ENCODE measurements at places on chromosomes 2 and 18. TPM values are rescaled to one million over a fixed set of nuclear protein-coding genes. Genes with fewer than 3 reads are reported as not detected.

DNA sequence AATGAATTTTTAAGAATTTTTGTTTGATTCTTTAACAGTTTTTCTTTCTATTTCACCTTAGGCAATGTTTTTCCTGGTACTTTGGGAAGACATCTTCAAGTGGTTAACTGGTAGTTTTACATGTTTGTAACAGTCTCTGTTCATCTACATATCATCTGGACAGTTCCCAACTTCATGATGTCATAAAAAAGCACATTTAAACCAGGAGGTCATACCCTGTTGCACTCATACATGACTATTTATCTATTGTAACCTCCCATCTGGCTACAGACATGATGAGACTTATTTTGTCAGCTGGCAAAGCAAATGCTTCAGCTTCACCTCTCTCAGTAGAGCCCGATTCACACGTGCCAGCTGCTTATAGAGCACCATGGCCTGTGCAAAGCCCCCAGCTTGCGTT is 99.8 kb upstream of the YPEL5 start:
- no peak overlapping the region for H3K4me3 ChIP-seq

DNA sequence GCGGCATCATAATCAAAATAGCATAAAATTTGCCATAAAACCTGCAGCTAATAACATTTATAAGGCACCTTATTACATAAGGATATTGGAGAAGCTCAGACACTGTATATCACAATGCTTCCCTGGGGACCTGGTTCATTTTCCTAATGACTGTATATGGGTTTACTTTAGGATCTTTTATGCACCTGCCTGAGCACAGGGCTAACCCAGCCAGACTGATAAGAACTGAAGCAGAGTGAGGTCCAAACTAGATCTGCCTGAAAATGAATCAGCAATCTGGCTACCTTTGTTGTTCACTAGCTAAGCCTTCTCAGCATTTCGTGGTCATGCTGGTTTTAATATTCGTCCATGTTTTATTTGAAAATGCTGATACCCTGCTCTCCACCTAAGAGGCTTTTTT is 1922.3 kb upstream of the CELF4 start:
- H3K27ac ChIP-seq = no peak overlapping the region
- H3K36me3 ChIP-seq = no peaks in the 10 kb centered on the region
- H3K4me3 ChIP-seq = no peak overlapping the region

- H3K27me3 ChIP-seq = no peaks in the 10 kb centered on the region
- no peaks in the 10 kb centered on the region for H3K36me3 ChIP-seq
- no peak overlapping the region for H3K4me3 ChIP-seq
- no peak overlapping the region for H3K27ac ChIP-seq
- peak; percentile 55 for DNase-seq
Observed at GRCh38 chr2:204027091-204027490, 90.5 kb downstream of the ICOS start.

- no peaks in the 10 kb centered on the region for H3K4me1 ChIP-seq
- no peak overlapping the region for H3K4me3 ChIP-seq
- DNase-seq = no peak
- H3K36me3 ChIP-seq = no peaks in the 10 kb centered on the region
- no peaks in the 10 kb centered on the region for H3K27me3 ChIP-seq
Observed at GRCh38 chr2:73611193-73611592, 31.0 kb downstream of the NAT8 start.

DNA sequence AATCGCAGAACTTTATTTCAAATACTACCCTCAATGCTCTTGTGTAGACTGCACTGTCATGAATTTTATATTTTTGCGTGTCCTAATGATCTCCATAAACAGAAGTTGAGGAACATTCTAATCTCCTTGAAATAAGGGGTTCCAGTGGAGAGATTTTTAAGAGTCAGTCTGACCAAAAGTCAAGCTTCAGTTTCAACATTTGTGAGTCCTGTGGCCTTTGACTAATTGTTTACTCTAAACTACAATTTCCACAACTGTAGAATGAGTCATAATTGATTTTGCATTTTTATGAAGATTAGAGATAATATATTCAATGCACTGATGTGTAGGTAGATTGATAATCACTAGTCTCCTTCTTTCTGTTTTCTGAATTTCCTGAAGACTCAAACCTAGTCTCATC is 720.3 kb upstream of the ID2 start:
- H3K4me3 ChIP-seq = no peak overlapping the region
- no peak for DNase-seq
- no peaks in the 10 kb centered on the region for H3K4me1 ChIP-seq
- H3K36me3 ChIP-seq = no peaks in the 10 kb centered on the region

GRCh38 chr2:220887876-220888275 is 684.2 kb downstream of the EPHA4 start:
- H3K27ac ChIP-seq = no peak overlapping the region
- H3K36me3 ChIP-seq = no peaks in the 10 kb centered on the region
- DNase-seq = no peak
- H3K4me1 ChIP-seq = no peaks in the 10 kb centered on the region
- no peaks in the 10 kb centered on the region for H3K27me3 ChIP-seq

DNA sequence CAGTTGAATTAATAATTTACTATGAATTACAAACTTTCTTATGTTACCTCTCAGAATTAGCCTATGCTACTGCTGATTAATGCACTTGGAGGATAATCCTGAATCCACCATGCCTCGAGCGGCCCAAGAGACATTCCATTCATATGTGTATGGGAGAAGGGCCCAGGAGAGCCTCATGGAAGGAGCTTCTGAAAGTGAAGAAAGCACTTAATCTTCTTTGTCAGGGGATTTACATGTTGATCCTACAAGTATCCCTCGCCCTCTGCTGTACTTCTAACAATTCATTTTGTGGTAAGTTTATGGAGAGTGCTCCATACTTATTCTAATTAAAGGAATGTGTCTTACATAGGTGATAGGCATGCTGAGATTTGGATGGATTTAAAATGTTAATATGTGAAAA is 1189.1 kb upstream of the NXPH2 start:
- no peaks in the 10 kb centered on the region for H3K4me1 ChIP-seq
- no peak overlapping the region for H3K4me3 ChIP-seq
- no peaks in the 10 kb centered on the region for H3K27me3 ChIP-seq
- DNase-seq = no peak
- H3K36me3 ChIP-seq = no peaks in the 10 kb centered on the region

DNA sequence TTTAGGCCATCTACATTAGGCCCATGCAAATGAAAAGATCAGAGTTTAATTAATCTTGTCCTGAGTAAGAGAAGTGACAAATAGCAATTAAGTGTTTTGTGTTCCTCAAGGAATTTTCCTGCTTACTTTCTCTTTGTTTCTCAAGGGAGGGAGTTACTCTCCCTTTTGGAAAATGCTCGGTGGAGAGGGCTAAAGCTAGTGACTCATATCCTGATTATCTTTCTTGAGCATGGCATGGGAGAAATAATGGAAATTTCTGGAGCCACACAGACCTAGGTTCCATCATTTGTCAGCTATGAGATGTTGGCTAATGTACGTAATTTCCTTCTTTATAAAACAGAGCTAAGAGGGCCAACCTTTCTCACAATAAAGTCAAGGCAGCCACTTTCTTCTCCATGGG is 177.1 kb downstream of the ETAA1 start:
- H3K4me1 ChIP-seq = peaks cover 3% of the 10 kb centered on the region
- no peak overlapping the region for H3K27ac ChIP-seq

GRCh38 chr2:239814861-239815601 is 210.1 kb downstream of the NDUFA10 start:
- no peak for DNase-seq
- no peak overlapping the region for H3K4me3 ChIP-seq
- H3K27ac ChIP-seq = no peak overlapping the region
- H3K27me3 ChIP-seq = no peaks in the 10 kb centered on the region
- H3K36me3 ChIP-seq = no peaks in the 10 kb centered on the region

- no peak overlapping the region for H3K4me3 ChIP-seq
- H3K27ac ChIP-seq = no peak overlapping the region
- no peak for DNase-seq
Observed at GRCh38 chr2:55780697-55781096, 87.1 kb upstream of the PNPT1 start.

DNA sequence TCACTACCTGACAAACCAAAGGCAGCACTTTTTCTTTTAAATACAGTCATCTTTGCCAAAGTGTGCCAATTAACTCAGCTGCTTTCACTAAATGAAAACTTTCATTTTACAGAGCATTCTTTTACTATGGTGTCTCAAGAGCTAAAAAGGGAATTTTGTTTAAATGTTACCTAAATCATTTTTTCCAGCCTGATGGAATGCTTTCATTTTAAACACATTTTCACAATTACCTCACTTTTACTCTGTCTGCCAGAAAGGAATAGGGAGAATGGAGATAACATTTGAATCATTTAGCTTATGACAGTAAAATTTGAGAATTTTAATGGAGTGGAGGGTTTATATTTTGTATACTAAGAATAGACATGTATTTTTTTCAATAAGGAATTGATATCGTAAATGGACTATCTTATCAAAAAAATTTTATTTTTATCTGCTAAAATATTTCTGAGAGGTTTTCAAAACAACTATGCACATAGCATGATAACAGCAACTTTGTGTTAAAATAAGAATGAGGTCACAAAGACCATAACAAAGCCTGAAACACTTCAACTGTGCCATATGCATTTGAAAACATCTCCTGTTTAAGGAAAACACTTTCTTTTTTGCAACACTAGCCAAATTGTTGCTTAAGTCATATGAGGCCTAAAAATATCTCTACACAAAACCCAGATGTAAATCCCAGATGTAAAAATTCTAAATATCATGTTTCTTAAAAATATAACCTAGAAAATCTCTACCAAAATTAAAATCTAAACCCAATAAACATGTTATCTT is 769.9 kb upstream of the FSHR start:
- H3K4me1 ChIP-seq = no peaks in the 10 kb centered on the region
- no peak for DNase-seq
- no peaks in the 10 kb centered on the region for H3K27me3 ChIP-seq
- H3K27ac ChIP-seq = no peak overlapping the region
- H3K4me3 ChIP-seq = no peak overlapping the region
- no peaks in the 10 kb centered on the region for H3K36me3 ChIP-seq

DNA sequence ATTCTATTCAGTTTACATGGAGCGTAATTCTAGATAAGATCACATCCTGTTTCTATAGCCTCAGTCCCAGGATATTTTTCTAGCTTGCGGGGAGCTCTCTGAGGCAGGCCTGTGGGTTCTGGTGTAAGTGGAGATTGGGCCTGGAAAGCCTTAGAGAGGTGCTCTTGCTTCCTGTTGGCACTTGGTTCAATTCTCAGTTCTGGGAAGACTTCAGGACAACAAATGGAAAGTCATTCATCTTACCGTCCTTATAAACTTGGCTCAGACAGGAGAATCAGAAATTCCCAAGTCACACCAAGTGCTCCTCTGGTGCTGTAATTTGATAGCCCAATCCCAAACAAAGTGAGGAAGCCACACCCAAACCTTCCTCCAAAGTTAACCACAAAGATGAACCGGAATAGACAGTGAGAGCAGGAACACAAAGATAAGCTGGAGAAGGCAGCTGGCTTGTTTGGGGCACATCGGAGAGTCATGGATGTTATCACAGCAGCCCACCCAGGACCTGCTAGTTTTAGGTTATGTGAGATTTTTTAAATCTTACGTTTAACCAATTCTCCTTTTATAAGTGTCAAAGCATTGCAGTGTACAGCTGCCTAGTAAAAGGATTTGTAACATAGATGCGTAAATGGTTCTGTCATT is 144.3 kb upstream of the MAP3K20 start:
- H3K27me3 ChIP-seq = no peaks in the 10 kb centered on the region
- H3K36me3 ChIP-seq = no peaks in the 10 kb centered on the region
- no peak overlapping the region for H3K27ac ChIP-seq
- peaks cover 3% of the 10 kb centered on the region for H3K4me1 ChIP-seq

DNA sequence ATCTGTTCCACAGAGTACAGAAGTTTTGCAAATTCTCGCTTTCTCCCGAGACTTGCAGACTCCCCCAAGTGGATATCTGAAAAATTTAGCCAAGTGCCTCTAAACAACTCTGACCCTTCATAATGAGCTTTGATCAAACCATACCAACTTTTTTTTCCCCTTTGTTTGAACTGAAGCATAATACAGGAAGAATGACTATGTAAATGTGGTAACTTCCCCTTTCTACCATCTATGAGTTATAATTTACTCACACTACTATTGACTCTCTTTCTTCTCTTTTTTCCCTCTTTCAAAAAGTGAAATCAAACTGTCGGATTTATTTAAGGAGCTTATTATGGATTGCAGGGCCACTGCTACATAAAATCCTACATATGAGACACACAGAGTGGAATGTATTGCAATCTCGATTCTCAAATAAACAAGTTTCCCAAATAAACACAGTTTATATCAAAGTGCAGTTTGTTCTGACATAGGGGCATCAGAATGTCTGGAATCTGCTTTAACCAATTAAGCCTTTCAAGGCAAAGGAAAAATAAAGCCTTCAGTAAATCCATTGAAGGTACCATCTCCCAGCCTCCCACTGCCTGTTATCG is 1.4 kb upstream of the ZNF804A start:
- H3K4me3 ChIP-seq = peak overlapping the region; percentile 70
- no peaks in the 10 kb centered on the region for H3K27me3 ChIP-seq
- peak overlapping the region; percentile 60 for H3K27ac ChIP-seq
- H3K36me3 ChIP-seq = no peaks in the 10 kb centered on the region

DNA sequence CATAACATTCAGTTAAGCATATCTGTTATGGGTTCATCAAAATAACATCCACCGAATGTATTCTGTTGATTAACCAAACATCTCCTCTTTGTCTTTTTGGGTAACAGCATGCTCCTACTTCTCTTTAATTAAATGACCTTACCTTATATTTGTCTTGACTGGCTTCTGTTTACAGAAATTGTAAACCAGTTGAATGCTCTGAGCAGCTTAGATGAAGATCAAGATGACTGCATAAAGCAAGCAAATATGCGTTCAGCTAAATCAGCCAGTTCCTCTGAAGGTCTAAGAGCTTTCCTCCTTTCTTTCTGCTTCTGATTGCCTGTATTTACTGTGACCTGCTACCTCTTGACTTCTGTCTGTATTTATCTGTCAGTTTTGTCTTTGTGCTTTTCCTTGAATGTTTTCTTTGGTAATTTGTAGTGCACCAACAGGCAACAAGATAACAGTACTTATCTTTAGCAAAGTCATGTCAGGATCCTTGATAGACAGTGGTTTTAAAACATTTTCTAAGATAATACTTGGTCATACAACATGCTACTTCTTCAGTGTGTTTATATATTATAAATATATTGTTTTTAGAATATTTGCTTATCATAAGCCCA is 152.8 kb downstream of the EHBP1 start:
- H3K36me3 ChIP-seq = peaks cover 9% of the 10 kb centered on the region
- DNase-seq = no peak
- H3K27me3 ChIP-seq = no peaks in the 10 kb centered on the region
- no peak overlapping the region for H3K27ac ChIP-seq
- no peaks in the 10 kb centered on the region for H3K4me1 ChIP-seq

DNA sequence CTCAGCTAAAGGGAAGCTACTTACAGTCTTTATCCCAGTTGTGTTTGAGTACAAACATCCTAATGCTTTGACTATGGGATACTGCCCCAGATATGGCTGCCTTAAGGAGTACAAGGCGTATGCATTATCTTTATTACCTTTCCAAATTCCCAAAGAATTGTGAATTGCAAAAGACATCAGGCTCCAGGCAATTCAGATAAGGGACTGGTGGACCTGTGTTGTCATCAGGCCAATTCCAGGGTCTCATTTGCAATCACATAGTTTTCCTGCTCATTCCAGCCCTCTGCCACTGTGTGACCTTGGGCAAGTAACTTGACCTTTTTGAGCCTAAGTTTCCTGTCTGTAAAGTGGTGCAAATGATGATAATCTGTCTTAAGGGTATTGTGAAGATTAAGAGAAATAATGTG is 137.5 kb downstream of the FMNL2 start:
- H3K4me3 ChIP-seq = no peak overlapping the region
- no peaks in the 10 kb centered on the region for H3K4me1 ChIP-seq
- H3K36me3 ChIP-seq = no peaks in the 10 kb centered on the region

GRCh38 chr2:124542932-124543640 is 518.0 kb downstream of the CNTNAP5 start:
- no peaks in the 10 kb centered on the region for H3K4me1 ChIP-seq
- no peak overlapping the region for H3K4me3 ChIP-seq
- H3K36me3 ChIP-seq = no peaks in the 10 kb centered on the region

The CNRIP1 gene
- total RNA-seq = 39.8 TPM

The KRTCAP3 gene
- not detected for total RNA-seq

The FAP gene
- 96.1 TPM for total RNA-seq

The C1QL2 gene
- not detected for total RNA-seq

The CABYR gene
- total RNA-seq = 5.6 TPM

The RRM2 gene
- total RNA-seq = 1.5 TPM
